ENCODE measurements at places on chromosomes 7 and 10.

DNA sequence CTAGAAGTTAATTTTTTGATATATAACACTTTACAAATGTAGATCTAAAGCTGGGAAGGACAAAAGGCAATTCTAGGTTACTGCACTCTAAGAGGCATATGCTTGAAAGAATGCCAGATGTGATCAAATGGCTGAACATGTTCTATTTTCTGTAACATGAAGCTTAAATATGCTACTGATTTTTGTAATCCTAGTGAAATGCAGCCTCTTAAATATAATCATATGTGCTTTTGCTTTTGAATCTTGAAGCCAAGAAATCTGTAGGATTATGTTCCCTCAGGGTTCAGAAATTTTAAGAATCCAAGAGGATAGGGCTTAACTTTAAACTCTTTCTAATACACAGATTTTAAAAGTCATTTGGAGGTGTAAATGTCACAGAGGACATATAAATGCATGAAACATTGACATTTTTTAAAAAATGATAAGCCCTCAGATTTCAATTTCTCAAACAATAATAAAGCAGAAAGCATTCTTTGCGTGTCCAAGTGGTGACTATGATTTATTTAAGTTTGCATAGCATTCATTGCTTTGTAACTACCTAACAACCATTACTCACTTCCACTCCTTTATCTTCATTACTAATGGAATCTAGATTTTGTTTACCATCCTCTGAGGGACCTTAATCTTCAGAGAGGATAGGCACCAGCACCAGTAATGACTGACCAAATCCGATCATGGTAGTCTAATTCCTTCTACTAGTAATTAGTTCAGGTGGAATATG lies 170.4 kb downstream of the MAGI2 start:
- DNase-seq = no peak

DNA sequence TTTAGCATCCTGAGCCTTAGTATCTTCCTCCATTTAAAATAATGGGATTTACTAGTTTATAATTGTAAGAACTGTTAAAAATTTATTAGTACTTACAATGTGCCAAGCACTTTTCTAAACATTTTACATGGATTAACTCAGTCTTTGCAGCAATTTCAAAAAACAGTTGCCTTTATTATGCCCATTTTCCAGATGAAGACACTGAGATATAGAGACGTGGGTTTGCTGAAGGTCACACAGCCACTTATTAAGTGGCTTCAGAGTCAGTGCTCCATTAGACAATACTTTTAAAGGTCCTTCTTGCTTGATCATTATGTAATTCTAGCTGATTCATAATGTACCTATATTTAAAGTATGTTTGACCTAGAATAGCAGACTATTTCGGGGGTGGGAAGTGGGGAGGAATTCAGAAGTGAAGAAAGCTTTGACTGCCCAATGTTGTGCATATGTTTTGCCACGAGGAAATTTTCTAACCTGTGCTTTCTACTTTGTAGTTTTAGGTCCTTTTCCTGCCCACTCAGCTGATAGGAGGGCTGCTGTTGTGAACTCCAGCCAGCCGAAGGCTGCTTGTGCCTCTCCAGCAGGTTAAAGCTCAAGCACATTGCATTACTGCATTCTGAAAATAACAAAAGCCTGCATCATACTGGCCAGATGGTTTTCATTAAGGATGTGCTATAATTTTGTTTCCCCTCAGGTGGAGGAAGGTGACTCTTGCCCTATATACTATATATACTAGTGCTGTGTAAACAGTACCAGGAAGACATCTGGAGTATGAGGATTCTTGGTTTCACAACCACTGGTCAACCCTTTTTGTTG lies 4.3 kb downstream of the PLEKHA8 start:
- no peak for DNase-seq

- DNase-seq = no peak
Observed at GRCh38 chr10:116538456-116538855, 7.3 kb upstream of the PNLIP start.

GRCh38 chr7:116211913-116212596 lies 1.7 kb downstream of the TES start:
- DNase-seq = no peak

GRCh38 chr10:28215930-28216329 lies 86.9 kb downstream of the MPP7 start:
- no peak for DNase-seq

DNA sequence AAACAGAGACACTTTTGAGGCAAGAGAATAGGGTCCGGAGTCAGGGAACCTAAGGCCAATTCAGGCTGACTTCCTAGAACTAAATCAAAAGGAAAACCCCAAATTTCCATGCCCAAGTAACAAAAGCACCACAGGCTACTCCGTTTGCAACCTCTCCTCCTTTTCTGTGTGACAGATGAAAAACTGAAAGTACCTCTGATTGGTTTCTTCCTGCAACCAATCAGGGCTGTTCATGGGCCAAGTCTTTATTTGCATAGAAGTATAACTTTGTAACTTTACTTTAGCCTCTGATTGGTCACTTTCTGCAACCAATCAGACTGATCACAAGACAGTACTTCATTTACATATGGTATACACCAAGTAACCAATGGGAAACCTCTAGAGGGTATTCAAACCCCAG lies 239.9 kb upstream of the KCND2 start:
- DNase-seq = no peak

GRCh38 chr7:98125759-98126158 lies 19.1 kb downstream of the LMTK2 start:
- no peak for DNase-seq

GRCh38 chr10:68167586-68168189 lies 58.4 kb downstream of the MYPN start:
- DNase-seq = no peak

DNA sequence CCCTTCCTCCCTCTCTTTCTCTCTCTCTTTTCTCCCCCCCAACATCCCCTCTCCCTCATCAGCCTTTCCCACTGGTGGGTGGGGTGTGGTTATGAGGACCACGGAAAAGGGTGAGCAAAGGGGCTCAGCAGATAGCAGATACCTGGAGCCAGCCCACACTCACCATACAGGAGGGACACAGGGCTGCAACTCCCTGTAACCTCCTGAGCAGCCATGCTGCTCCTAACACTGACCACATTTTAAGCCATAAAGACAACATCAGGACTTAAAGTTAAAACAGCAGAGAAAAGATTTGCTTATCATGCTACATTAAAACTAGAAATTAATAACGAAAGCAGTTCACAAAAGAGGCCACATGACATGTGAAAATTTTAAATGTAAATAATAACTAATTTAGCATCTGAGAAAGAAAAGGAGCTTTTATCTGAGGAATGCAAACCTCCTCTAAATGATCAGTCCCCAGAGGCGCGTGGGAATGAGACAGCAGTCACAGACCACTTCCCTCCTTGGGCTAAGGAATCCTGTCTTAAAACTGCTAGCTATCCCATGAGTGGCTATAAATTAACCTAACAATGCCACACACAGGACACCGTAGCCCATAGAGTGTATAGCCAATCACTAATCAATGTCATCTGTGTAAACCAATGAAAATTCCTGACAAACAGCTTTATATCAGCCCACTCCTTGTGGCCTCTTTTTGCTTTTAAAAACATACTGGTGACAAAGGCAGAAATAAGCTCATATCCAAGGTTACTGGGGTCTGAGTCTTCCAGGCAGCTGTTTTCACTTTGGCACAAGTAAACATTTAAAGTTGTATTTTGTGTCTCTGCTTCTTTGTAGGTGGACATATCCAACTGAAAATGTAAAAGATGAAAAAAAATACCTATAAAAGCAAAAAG lies 33.3 kb downstream of the PKD1L1 start:
- no peak for DNase-seq

- no peak for DNase-seq
Observed at GRCh38 chr7:27189997-27190748, 5.1 kb upstream of the HOXA11 start.

- DNase-seq = no peak
Observed at GRCh38 chr7:148056406-148056805, 534.2 kb upstream of the C7orf33 start.

DNA sequence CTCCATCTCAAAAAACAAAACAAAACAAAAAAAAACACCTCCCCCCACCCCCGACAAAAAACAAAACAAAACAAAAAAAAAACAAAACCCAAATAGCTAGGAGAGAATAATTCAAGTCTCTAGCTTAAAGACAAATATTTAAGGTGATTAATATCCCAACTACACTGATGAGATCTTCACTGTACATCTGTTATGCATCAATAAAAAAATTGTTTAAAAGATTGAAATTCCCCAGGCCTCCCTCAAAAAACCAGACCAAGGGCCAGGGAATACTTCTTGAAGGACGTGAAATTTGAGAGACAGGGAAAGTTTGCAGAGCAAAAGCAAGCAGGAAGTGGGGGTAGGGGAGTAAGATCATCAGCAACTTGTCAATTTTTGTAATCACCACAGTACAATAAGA lies 232.6 kb downstream of the REEP3 start:
- no peak for DNase-seq

GRCh38 chr10:15515202-15515601 lies 144.1 kb upstream of the FAM171A1 start:
- DNase-seq = no peak

DNA sequence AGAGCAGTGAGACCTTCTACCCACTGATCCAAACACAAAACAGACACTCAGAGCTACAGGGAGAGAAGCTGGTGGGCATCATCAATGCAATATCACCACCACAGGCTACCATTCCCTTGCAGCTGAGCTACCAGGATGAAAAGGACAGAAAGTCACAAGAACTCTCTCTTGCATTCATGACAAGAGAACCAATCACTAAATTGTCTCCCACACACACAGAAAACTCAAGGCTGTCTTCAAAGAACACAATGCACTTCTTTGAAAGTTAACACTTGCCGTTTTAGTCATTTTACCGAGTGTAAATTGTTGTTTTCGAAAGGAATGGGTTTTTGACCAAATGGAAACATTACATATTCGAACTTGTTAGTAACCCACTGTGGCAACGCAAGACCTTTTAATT lies 626.6 kb downstream of the SORCS1 start:
- no peak for DNase-seq

GRCh38 chr7:149624006-149624405 lies 126.4 kb upstream of the ZNF746 start:
- DNase-seq = no peak

GRCh38 chr10:29130190-29130673 lies 158.6 kb upstream of the LYZL1 start:
- peak; percentile 2 for DNase-seq

DNA sequence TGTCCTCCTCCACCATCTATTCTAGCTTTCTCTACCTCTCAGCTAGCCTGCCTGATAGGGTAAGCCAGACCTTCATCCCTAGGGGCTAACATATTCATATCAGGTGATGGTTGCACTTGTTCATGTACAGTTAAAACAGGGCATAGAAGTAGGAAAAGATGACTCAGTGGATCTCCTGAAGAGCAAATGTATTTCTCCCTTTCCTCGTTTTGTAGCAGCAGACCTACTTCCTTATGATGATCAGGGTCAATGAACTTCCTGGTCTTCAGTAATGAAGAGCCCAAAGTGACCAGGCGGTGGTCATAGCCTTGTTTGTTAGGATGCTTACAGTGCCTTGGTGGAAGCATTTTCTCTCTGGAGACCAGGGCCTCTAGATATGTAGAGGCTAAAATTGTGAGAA lies 6.3 kb downstream of the LIPJ start:
- DNase-seq = no peak

- DNase-seq = no peak
Observed at GRCh38 chr7:98369726-98370125, 31.2 kb downstream of the BAIAP2L1 start.

DNA sequence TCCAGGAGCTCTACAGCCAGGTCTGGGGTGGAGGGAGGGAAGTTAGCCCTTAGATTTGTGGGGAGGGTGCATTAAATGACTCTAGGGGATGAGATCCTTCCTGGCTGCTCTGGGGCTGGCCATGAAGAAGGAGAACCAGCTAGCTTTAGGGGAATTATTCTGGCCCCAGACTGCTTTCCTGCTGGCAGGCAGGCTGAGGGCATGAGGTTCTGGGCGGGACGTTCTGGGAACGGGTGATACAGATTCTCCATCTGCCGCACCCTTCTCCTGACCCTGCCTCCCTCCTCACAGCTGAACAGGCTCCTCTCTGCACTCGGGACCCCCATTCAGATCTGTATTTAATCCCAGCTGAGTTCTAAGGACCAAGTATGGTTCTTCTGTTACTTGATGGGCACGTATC lies 23.9 kb downstream of the GOLGA7B start:
- no peak for DNase-seq

- no peak for DNase-seq
Observed at GRCh38 chr10:113849946-113850345, 3.9 kb downstream of the DCLRE1A start.

GRCh38 chr10:95792874-95793285 lies 36.9 kb downstream of the ENTPD1 start:
- no peak for DNase-seq

GRCh38 chr7:140390466-140391190 lies 7.7 kb downstream of the SLC37A3 start:
- DNase-seq = no peak

- no peak for DNase-seq
Observed at GRCh38 chr7:134328900-134329299, 12.2 kb upstream of the SLC35B4 start.

DNA sequence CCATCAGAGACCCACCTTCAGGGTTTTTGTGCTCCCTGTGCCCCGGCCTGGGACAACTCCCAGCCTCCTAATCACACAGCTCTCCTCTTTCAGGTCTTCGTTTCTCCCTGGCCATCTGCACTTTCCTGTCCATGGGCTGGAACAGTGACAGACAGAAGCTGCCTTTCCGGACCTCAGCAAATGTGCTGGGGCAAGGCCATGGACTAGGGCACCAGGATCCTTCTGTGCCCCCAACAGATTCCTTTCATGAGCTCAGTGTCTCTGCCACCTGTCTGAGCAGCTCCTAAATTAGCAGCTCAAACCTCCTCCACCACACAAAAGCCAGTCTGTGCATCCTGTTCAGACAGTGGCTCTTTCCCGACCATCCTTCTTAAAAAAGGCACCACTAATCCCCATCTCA lies 41.9 kb upstream of the FRMD4A start:
- no peak for DNase-seq
